ENCODE measurements at places on chromosomes 16 and 17.
A peak's percentile ranks its signal among the peaks of the same experiment; 100 is the strongest.

GRCh38 chr17:17849147-17849820 is 12.5 kb upstream of the SREBF1 start:
- DNase-seq: peak; percentile 12

DNA sequence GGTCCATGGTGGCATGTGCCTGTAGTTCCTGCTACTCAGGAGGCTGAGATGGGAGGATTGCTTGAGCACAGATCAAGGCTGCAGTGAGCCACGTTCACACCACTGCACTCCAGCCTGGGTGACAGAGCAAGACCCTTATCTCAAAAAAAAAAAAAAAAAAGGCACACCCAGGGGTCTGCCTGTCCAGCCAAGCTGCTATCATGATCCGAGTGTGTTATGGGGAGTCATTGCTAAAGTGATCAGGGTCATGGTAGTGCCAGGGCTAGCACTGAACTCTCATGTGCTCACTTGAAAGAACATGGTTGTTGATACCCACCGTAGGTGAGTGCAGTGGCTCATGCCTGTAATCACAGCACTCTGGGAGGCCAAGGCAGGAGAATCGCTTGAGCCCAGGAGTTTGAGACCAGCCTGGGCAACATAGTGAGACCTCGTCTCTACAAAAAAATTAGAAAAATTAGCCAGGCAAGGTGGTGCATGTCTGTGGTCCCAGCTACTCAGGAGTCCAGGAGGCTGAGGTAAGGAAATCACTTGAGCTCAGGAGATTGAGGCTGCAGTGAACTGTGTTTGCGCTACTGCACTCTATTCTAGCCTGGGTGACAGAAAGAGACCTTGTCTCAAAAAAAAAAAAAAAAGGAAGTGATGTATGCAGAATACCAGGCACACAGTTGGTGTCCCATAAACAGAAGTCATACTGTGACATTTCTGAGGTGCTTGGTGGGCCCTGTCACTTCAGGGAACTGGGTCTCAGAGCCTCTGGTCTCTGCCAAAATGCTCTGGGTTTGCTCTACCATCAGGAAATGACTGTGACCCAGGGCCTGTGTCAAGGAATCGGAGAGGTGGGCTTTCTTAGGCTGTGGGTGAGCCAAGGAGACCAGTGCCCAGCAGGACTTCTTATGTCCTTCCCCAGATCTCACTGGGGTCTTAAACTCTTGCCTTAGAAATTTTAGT is 2.2 kb downstream of the PRM1 start:
- DNase-seq: no peak

DNA sequence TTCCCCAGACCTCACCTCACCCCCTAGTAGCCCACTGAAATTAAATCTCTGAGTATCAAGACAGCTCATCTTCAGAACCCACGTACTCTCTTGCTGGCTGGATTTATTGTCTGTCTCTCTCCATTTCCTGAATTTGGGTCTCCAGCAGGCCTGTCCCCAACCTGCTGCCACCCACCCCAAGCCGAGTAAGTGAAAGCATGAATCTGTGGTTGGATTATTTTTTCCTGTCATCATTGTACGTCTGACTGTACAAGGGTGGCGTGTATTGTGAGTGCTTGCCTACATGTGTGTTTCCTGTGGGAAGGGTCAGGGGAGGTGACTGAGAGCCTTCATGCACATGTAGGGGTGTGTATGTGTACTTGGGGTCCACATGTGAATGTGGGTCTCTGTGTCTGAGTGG is 5.4 kb downstream of the TNP2 start:
- no peak for DNase-seq

GRCh38 chr16:53892155-53892554 is 188.2 kb downstream of the FTO start:
- no peak for DNase-seq

GRCh38 chr17:80441598-80442322 is 26.8 kb downstream of the ENDOV start:
- no peak for DNase-seq

DNA sequence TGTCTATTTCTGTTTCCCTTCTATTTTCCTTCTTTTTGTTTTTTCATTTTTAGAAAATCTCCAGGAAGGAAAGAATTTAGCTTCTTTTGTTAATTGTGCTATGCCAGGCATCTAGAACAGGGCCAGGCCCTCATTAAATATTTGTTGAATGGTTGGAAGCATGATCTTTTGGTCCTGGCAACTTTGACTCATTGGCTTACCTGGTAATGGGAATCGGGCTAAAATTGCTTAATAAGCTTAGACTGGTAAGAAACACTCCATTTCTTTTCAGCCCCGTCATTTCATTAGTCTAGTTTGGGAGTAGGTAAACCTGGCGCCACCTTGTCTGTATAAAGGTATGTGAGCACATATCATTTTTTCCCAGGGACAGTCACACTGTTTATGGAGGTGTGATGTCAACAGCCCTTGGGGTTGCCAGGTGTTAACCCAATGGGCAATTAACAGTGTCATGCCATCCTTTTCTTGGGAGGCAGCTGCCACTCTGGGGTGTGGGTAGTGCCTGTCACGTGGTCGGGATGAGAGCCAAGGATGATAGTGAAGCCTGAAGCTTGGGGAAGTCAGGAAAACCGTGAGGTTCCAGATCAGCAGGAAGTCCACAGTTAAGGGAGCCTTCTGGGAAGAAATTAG is 9.5 kb upstream of the NDEL1 start:
- DNase-seq: no peak

GRCh38 chr17:15261258-15261801 is 3.8 kb downstream of the PMP22 start:
- no peak for DNase-seq

- no peak for DNase-seq
Measured at GRCh38 chr16:59210955-59211541, 476.9 kb upstream of the GOT2 start.

GRCh38 chr17:36095992-36096391 is 6.0 kb upstream of the CCL3 start:
- no peak for DNase-seq

GRCh38 chr17:68325961-68326360 is 34.7 kb downstream of the ARSG start:
- DNase-seq: no peak

DNA sequence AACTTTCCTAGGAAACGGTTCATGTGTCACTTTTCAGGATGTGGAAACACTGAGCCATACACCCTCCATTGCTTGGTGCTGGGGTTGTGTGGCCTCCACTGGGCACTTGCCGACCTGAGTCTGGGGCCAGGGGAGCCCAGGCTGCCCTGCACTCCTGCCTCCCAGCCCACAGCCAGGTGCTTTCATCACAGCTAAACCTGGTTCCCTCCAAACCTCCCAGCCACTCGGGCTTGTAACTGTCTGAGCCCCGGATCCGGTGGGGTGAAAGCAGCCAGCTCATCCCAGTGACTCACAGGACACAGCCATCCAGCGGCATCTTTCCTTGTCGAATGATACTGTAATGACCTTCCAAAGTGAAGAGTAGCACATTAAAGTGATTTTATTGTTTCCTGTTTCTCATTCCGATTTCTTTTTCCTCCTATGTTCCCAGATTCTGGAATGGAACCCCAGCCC is 19.8 kb downstream of the CARHSP1 start:
- DNase-seq: no peak

GRCh38 chr16:9602189-9602588 is 510.7 kb downstream of the HAPSTR1 start:
- no peak for DNase-seq

DNA sequence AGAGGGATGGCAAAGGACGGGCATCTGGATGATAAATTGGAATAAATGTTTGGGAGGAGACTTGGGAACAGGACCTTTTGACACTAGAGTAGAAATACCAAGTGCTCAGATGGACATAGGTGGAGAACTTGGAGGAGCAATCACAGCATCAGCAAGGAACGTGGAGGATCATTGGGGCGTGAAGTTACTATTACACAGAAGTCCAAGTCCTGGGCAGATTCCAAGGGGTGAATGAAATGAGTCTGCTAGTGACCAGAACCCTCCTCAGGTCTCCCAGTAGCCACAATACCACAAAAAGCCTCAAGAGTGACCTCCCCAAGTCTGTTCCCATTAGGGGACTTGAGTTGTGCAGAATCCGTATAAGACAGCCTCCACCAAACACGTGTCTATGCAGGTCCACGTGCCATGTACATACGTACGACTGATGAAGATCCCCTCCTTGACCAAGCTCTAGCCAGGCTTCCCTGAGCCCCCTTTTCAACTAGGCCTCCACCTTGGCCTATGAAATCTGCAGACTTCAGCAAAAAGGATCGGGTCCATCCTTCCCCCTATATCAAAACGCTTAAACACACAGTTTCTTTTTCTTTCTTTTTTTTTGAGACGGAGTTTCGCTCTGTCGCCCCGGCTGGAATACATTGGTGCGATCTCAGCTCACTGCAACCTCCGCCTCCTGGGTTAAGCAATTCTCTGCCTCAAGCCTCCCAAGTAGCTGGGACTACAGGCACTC is 2.2 kb downstream of the C17orf67 start:
- DNase-seq: no peak

DNA sequence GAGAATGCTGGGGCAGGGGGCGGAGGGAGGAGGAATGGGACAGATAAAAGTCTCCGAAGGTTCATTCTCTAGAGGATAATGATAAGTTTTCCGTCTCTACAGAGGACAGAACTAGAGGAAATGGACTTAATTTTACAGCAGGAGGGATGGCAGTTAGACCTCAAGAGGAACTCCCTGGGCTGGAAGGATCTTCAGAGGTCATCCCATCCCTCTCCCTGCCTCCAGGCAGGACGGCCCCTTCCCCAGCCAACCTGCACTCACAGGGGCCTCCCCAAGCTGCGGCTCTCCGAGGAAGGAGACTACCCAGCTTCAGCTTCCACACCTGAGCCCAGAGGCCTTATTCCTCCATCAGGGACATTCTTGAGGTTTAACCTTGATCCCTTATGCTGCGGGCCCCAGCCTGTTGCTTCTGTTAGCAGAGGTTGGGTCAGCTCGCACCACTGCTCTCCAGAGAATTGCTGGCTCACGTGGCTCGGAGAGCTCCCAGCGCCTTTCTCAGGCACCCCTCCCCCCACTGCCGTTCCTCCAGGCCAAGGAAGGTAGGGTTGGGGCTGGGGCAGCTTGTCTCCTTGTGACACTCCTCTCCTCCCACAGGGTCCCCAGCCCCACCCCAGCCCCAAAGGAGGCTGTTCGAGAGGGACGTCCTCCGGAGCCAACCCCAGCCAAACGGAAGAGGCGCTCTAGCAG is 8.5 kb downstream of the ELOB start:
- no peak for DNase-seq

DNA sequence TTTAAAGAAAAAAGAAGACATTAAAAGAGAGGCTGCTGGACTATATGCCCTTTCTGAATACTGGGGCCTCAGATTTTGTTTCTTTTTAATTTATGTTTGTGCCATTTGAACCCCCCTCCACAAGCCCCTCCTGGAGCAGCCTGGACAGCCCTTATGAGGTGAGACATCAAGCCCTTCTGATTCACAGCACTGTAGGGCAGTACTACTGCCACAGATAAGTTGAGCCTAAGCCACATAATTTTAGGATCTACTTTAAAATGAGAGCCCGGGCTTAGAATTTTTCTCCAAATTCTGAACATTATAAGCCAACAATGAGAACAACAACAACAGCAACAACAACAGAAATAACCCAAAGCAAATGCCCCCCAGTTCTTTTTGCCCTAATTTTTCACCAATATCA is 256.9 kb upstream of the SALL1 start:
- no peak for DNase-seq

DNA sequence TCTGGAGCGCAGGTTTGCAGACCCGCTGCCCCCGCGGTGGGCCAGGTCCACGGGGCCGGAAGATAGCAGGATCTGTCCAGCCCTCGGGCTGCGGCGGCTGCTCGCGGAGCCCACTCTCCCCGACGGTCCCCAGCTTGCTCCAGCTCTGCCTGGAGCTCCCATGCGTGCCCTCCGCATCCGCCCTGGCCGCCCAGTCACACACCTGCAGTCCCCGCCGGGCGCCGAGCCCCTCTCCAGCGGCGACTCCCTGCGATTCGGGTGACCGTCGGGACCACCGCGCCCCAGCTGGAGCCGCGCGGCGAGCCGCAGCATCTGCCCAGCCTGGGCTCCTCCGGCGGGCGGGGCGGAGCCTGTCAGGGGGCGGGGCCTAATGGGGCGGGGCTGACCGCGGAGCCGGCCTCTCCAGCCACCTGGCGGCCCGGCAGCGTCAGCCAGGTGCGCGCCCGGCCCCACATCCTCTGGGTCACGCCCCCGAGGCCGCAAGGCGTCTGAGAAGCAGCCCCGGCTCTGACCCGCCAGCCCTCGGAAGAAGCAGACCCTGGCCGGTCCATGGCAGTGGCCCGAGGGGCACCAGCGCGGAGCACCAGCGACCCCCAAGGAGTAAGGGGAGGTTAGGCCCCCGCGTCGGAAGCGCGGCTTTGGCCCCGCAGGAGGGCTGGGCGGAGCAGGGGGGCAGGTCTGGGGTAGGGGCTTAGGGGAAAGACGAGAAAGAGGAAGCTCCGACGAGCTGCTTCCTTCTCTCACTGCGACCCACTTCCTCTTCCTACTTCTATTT is at the start of gene PIK3R5:
PIK3R5 (minus strand) TSS at position 314 of the 775 bp plus-strand sequence. CDS start 54,213 bp downstream, outside the sequence.
- no peak for DNase-seq

DNA sequence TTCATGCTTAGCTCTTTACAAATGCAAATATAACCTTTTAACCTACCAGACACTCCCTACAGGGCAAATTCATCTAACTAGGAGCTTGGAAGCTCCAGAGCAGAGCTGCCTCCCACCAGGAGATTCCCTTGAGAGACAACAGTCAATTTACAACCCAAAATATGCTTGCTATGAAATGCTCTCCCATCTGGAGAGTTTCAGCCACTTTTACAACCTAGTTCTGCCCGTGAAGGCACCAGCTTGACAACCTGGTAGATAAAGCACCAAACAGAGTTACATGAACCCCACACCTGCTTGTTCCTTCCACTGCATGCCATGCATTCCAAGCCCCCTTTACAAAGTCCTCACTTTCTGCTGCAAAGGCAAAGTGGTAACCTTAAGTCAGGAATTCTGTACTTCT is 215.3 kb upstream of the KIF2B start:
- no peak for DNase-seq

- DNase-seq: no peak
Measured at GRCh38 chr16:3655030-3655395, 522 bp downstream of the DNASE1 start.

DNA sequence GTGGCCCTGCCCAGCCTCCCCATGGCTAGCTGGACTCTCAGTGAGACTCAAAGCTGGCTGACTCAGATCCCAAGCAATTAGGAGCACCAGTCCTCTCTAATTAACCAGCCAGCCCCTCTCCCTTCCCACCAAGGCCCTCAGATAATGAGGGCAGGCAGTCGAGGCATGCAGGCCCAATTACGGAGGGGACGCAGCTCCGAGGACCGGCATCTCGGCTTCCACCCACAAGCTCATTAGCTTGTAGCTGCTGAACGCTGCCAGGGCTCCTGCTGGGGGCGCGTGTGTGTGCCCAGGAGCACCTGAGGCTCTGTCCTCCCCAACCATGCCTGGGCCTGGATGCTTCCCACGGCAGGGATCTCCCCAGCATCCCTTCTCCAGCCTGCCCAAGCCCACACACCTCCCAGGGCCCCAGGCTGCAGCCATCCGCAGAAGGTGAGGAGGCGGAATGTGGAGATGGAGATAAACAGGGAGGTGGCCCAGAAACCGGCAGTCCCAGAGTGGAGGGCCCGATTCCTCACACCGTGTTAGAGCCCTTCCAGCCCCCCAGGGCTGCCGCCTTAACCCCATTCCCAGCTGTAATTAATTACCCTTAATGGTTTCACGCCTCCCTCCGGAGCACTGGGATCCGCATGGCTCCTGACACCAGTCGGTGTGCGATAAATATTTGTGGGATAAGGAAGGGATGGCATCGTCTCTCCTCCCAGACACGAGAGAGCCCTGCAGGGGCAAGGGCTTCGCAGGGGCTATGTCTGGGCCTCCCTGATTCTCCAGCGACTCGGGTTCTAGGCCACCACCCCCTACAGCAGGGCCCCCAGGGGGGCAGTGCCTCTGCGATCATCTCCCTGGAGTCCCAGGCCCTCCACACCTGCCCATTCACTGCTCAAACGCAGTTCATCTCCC is 42.2 kb downstream of the RPH3AL start:
- DNase-seq: no peak

Data from NCI-H187 treated with DMSO at 0.1 percent for 48 hours (cell line).